ENCODE measurements at places on chromosomes 7 and 10. TPM values are rescaled to one million over a fixed set of nuclear protein-coding genes. Genes with fewer than 3 reads are reported as not detected.
A peak's percentile ranks its signal among the peaks of the same experiment; 100 is the strongest.

Gene DUSP5
- polyA plus RNA-seq, result 17.2 TPM

Gene JMJD1C
- 62.8 TPM for polyA plus RNA-seq

DNA sequence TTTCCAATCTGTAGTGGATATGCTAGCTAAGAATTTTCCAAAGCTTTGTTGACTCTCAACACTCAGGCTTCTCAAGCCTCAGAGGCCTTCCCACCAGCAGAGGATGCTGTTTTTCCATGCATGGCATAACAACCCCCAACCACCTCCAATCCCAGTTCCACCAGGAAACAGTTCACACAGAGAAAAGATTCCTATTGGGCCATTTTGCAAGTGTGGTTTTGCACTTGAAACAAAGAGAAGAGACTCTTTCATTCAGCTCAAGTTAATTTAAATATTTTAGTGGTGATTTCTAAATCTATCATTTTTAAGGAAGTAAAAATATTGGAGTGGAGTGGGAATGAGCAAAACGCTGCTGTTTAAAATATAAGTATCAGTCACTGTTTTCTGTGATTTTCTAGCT is 105.6 kb upstream of the COL1A2 start:
- DNase-seq, result no peak

- DNase-seq, result no peak
These were observed 30.1 kb upstream of the CD36 start for GRCh38 chr7:80608336-80608735.

GRCh38 chr10:70567603-70568002 is 34.9 kb downstream of the PRF1 start:
- DNase-seq, result no peak

GRCh38 chr7:131459256-131459655 is 97.2 kb downstream of the PODXL start:
- DNase-seq, result no peak

DNA sequence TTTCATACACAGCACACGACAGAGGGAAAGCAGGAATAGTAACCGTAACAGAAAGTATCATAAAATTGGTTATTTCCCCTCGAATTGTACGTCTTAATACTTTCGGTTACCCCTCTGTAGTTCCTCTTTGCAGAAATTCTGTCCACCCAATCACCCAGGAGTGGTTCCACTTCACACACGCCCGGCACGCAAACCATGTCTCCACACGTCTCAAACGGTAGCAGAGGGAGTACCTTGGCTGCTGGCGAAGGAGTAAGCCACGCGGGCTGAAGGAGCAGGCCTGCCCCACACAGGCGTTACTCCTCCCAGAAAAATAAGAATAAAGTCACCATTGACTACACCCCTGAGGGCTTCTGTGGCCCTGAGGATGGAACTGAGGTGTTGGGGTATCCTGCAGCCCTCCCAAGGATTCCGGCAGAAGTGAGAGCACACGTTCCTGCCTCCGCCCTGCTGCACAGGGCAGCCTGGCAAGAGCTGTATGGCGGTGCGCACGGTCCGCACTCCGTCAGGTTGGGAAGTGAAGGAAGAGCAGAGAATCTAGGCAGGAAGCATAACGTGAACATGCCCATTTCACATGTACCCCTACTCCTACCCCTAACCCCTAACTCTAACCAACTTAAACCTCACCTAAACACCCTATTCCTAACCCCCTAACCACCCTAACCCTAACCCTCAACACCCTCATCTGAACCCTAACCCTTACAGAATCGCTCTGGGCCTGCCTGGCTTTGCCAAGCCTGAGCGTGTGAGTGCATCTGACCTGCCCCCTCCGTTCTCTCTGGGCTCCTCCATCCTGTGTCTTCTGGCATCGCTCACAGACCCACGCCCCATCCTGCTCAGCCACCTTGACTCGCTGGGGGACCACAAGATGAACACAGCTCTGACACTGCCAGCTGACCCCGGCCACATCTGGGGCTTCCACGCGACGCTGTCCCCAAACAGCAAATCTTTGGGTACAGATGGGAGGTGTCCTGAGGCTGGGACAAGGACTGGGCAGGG is 18.2 kb downstream of the GPR146 start:
- no peak for DNase-seq

GRCh38 chr10:112360308-112361270 is 13.3 kb upstream of the ACSL5 start:
- DNase-seq, result no peak

DNA sequence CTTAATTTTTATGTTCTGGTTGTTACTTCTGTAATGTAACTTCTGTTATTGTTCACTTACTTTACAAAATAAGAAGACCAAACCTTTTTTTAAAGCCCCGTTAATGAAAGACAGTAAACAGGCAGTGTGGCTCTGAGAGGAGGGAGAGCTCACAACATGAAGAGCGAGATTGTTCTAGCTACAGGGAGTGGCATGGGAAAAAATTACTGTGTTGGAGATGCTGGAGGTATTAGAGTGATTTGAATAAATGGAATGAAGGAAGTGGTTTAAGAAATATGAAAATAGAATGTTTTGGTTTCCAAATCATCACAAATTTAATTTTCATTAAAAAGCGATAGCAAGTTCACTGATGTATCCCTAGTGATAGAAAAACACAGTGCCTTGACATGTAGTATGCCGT is 31.8 kb downstream of the REEP3 start:
- no peak for DNase-seq

DNA sequence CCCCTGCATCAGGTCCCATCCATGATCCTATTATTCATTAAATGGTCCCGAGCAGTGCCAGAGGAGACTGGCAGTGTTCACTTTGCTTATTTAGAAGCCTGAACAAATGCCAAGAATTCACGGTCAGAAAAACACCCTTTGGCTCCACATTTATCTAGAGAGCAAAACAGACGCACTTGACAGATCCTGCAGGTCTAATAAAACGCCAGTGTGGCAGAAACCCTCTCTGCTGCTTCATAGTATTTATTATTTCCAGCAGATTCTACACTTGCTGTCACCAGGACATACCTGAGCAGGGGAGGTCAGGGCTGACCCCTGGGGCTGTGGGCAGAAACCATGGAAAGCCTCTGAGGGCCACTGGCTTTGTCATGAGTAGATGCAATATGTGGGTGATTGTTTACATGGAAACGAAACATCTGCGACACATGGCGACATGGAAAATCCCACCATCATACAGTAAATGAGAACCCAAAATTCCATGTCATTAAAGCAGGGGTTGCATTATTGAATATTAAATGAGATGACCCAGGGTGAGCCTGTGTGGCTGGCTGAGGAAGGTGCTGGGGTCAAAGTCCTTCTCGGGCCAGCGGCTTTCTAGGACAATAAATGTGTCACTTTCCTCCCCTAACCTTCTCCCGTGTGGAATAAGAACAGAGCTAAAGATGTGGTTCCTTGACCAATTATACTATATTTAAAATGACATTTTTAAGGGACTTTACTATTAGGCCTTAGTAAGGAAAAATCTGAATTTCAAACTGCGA is 205.9 kb upstream of the SVIL start:
- DNase-seq, result no peak

Gene GSTO2
- 0.91 TPM for polyA plus RNA-seq

DNA sequence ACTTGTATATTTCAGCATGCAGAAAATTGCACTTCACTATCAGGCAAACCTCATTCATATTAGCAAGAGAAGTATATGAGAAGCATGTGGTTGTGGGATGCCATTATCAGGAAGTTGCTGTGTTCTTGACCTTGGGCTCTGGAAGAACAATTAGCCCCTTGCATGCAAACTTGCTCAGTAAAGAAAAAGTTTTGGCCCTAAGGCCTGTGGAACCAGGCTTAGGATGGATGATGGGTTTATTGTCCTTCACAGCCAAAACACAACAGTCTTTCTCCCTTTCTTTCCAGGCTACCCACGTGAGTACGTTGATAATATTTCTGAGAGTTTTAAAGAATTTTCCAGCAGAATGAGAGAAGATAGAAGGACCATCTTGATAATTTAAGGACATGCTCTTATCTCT is 166.4 kb downstream of the AUTS2 start:
- DNase-seq, result no peak

Gene GPR22
- polyA plus RNA-seq, result 0.03 TPM

Gene ASIC3
- 1.1 TPM for polyA plus RNA-seq

Gene MET
- 1.9 TPM for polyA plus RNA-seq

- no peak for DNase-seq
These were observed 34.4 kb downstream of the CALD1 start for GRCh38 chr7:134813663-134814396.

DNA sequence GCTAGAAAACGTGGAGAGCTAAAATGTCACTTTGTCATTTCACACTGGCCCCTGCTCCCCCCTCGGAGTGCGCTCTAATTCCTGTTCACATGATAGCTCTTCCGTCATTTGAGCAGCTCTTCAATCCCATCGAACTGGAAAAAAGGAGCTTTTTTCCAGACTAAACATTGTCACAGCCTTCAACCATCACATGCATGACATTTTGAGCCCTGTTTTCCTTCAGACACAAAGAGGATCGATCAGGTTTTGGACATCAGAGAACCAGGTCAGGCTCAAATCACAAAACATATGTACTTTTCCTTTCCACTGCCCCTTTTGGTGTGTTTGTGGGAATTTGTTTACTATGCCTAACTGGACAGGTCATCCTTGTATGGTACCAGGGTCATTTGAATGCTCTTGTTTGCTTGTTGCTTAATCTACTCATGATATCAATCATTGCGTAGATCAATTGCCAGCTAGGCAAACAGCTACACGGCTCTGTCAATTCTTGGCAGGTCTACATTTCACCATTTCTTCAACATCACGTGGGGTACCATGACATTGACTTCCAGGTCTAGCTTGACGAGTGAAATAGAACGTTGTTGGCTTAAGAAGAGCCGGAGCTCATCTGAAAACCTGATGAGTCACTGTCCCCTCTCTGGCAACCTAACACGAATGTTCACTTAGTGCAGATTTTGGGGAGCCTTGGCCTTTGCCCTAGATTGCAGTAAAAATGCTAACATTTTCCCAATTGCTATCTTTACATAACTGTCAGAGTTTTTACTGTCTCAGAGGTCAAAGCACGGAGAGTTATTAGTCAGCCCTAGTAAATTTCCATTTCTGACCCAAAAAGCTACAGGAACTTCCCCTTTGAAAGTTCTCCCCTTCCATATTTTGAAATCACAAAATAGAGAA is 87.3 kb downstream of the LYZL2 start:
- no peak for DNase-seq

Gene CYP3A4
- not detected for polyA plus RNA-seq

DNA sequence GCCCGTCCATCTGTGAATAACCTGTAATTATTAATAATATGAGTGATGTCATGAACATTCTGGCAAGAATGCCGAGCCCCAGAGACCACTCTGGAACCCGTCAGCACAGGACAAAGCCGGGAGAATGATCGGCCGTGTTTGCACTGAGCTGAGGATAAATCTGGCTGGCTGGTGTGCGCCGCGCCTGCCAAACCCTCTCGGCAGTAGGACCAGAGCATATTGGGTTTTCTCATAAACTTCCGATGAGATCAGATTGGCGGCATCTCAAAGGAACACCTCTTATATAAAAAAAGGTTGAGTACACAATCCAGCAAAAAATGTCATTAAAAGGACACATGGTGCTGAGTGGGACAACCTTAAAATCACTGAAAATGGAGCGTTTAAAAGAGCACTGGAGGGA is 296.0 kb upstream of the MKI67 start:
- no peak for DNase-seq

Gene SFTPA2
- 0.54 TPM for polyA plus RNA-seq

Gene LRRN3
- 0.50 TPM for polyA plus RNA-seq

Gene PILRA
- 11.7 TPM for polyA plus RNA-seq

DNA sequence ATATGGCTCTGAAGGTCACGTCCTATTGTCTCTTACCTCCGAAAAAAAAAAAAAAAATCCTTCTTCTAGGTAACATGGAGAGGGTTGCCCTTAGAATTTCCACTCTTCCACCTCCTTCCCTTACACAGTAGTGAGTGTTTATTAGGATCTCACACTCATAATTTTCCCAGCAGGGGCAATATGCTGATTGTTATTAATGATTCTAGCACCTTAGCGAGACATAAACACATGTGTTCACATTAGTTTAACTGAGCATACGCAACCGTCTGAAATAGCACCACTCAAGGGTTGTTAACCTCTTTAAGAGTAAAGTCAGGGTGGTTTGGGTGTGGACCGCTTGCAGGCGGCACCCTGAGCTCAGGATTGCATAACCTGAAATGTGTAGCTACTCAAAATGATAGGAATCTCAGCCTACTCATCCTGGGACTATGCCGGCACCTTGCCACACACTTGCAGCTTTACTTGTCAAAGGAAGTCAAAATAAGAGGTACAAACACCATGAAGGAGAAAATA is 52.2 kb downstream of the CPEB3 start:
- no peak for DNase-seq

GRCh38 chr7:131173145-131173890 is 154.4 kb upstream of the MKLN1 start:
- DNase-seq, result no peak

DNA sequence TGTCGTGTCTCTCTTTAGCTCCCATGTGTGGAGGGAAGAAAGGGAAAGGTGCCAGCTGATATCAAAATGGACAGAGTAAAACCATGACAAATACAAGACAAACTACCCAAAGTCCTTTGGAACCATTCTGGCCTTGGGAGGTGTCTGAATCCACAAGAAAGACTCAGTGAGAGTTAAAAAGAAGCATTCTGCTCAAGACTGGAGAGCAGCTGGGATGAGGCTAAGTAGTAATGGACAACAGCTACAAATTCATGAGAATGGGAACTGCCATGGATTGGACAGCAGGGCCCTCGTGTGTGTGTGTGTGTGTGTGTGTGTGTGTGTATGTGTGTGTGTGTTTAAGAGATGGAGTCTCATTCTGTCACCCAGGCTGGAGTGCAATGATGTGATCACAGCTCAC is 39.6 kb upstream of the MYL10 start:
- DNase-seq, result no peak

GRCh38 chr7:30920584-30921539 is 9.2 kb downstream of the AQP1 start:
- peak; percentile 54 for DNase-seq

Data from spleen (tissue), 13 donors.